ENCODE measurements at places on chromosomes 12 and 14.

GRCh38 chr12:115088328-115088994 is 404.5 kb upstream of the TBX3 start:
- no peak for DNase-seq

GRCh38 chr14:66395300-66395699 is 90.9 kb upstream of the CCDC196 start:
- DNase-seq, result no peak

GRCh38 chr12:25689996-25690501 is 137.0 kb upstream of the LMNTD1 start:
- DNase-seq, result no peak

DNA sequence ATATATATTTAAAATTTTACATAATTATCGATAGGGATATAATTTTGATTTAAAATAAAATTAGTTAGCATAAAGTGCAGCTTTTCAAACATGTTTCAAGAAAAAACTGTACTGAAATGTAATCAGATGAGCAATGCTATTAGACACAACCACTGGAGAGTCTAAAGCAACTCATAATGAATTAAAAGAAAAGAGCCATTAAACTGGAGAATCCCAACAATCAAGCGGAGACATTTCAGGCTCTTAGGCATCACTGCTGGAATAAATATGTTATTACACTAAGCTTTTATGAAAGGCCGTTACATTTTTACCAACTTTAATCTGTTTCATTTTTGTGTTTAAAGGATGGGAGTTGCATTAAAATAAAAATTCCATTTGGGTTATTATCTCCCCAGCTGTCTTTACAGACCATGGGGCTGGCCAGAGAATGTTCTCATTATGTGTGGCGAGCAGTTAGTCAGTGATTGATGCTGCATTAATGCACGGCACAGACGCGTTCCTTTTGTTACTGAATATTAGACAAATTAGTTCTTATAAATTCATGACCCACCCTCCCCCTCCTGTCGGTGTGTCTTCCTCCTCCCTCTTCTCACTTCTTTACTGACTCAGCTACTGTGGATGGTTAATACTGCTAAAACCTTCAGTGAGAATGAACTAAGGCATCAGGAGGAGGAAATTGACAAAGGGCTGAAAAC is 156.8 kb downstream of the PDZRN4 start:
- no peak for DNase-seq

GRCh38 chr14:103073367-103073875 is 10.6 kb upstream of the LBHD2 start:
- DNase-seq, result no peak

GRCh38 chr12:124828264-124829007 is 35.2 kb downstream of the SCARB1 start:
- no peak for DNase-seq

GRCh38 chr14:95569440-95569839 is 34.6 kb downstream of the GLRX5 start:
- DNase-seq, result no peak

- no peak for DNase-seq
These were observed 28.3 kb downstream of the SLC5A8 start for GRCh38 chr12:101181776-101182175.

DNA sequence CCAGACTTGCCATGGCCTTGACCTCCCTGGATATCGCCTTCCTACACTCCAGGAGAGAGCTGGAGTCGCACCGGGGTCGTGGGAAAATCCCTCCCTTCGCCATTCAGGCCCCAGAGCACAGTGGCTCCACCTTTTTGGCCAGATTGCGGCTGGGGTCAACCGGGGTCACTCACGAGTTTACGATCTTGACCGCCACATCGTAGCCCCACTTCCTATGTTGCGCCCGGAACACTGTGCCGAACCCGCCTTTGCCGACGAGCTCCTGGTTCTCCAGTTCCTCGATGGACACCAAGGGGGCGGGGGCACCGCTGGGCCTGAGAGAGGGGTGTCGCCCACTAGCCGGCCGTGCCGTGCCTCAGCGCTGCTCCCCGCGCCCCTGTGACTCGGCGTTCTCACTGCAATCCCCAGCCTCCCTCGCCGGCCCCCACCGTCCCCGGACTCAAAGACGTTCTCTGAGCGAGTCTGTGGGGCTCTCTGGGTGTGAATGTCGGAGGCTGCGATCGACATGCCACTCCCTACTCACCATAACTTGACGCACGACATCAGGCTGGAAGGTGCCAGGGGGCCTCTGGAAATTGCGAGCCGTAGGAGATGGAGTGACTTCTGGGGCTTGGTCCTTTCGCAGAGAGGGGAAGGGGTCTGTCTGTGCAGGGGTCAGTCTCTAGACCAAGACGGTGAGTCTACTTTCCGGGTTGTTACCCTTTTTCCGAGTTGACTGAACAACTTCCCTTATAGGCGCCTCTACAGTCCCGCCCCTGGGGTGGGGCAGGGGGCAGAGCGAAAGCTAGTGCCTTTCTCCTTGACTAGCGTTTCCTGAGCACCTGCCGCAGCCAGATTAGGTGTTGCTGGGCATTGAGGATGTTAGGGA is at the start of gene RIPK3:
TSS of gene RIPK3 (minus strand) at position 708 of the 868 bp plus-strand sequence. CDS start at position 543, 165 bp downstream.
- DNase-seq, result no peak

DNA sequence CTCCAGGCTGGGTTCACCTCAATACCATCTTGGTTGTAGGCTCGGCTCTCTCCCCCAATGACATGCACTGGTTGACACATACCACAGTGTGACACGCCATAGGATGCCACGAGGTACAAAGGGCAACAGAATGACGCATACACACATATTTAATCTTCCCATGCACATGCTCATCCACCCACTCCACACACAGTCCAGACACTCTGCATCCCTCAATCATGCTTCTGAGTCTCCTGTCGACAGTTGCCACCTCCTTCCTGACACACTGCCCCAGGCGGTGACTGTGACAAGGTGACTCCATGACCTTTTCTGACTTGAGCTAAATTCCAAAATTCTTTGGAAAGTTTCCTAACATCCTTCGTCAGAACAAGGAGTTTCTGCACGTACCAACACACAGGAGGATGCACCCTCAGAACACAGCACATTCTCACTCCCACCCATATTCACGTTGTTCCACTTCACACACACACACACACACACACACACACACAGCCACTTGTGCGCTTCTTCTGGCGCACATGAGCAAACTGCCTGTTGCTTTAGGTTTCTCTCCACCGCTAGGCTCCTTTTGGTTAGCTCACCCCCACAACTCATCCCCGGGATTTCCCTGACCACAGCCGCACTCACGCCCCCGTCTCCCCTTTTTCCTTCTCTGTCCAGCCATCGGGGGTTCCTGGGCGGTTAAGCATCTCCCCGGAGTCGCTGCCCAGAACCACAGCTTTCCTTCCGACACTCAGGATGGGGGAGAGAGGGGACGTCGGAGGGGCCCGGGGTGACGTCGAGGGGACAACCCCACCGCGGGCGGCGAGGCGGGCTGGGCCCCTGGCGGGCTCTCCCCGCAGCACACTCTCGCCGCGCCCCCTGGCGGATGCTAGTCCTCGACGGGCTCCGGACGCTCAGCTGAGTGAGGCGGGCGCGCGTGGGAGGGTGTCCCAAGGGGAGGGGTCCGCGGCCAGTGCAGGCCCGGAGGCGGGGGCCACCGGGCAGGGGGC is 536 bp upstream of the WNT1 start:
- DNase-seq, result peak; percentile 49

DNA sequence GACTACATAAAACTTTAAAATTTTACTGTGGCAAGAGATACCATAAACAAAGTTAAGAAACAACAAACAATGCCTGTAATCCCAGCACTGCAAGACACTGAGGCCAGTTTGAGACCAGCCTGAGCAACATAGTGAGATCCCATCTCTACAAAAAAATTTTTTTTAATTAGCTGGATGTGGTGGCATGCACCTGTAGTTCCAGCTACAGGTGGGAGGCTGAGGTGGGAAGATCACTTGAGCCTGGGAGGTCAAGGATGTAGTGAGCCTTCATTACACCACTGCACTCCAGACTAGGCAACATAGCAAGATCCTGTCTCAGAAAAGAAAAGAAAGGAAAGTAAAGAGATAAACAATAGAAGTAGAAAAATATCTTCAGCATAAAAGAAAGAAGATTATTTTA is 3.3 kb upstream of the TEX52 start:
- DNase-seq, result no peak

DNA sequence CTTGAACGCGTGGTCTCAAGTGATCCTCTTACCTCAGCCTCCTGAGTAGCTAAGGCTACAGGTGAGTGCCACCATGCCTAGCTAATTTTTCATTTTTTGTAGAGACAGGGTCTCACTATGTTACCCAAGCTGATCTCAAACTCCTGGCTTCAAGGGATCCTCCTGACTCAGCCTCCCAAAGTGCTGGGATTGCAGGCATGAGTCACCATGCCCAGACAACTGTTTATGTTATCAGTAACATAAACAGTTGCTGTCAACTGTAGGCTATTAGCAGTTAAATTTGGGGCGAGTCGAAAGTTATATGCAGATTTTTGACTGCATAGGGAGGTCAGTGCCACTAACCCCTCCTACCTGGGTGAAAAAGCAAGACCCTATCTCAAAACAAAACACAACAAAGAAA is 26.2 kb upstream of the LRRK2 start:
- DNase-seq, result no peak

DNA sequence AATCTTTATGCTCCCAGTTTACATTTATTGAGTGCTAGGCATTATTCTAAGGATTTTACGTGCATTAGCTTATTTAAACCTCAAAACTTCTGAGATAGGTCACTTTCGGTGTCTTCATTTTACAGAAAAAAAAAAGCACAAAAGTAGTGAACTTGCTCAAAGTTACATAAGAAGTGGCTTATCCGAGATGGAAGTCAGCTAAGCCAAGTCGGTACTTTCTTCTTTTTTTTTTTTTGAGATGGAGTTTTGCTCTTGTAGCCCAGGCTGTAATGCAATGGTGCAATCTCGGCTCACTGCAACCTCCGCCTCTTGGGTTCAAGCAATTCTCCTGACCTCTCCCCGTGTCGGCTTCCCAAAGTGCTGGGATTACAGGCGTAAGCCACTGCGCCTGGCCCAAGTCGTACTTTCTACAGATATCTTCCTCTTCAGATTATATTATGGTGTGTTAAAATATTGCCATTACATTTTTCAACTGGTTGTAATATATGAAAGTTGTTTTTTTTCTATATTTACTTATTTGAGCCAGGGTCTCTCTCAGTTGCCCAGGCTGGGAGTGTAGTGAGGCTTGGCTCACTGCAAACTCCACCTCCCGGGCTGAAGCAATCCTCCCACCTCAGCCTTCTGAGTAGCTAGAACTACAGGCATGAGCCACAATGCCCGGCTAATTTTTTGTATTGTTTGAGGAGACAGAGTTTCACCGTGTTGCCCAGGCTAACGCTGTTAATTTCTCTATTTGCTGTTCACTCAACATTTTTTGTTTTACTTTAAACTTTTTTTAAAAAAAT is 8.9 kb downstream of the DPPA3 start:
- no peak for DNase-seq

GRCh38 chr14:71741241-71741640 is 191.0 kb upstream of the RGS6 start:
- no peak for DNase-seq

- no peak for DNase-seq
These were observed 340.4 kb downstream of the NUAK1 start for GRCh38 chr12:105798256-105798845.

DNA sequence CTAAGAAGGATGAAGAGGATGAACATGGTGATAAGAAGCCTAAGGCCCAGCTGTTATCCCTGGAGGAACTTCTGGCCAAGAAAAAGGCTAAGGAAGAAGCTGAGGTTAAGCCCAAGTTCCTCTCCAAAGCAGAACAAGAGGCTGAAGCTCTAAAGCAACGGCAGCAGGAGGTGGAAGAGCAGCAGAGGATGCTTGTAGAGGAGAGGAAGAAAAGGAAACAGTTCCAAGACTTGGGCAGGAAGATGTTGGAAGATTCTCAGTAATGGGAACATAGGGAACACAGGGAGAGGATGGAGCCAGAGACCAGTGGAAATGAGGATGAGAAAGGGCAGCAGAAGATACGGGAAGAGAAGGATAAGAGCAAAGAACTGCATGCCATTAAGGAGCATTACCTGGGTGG is 27.5 kb upstream of the KRT77 start:
- no peak for DNase-seq

Measured in muscle of arm (tissue), 14 donors.